ENCODE measurements at places on chromosomes 12 and 14. TPM values are rescaled to one million over a fixed set of nuclear protein-coding genes. Genes with fewer than 3 reads are reported as not detected.

GRCh38 chr14:33564774-33565630 lies 385.9 kb downstream of the EGLN3 start:
- DNase-seq: no peak

GRCh38 chr14:75487155-75487671 lies 35.1 kb upstream of the BATF start:
- peak; percentile 25 for DNase-seq

Gene SYCP3
- 0.50 TPM for total RNA-seq

- DNase-seq: peak; percentile 39
Measured at GRCh38 chr12:57093415-57094207, 4.7 kb downstream of the NAB2 start.

Gene HCAR2
- 0.16 TPM for total RNA-seq

DNA sequence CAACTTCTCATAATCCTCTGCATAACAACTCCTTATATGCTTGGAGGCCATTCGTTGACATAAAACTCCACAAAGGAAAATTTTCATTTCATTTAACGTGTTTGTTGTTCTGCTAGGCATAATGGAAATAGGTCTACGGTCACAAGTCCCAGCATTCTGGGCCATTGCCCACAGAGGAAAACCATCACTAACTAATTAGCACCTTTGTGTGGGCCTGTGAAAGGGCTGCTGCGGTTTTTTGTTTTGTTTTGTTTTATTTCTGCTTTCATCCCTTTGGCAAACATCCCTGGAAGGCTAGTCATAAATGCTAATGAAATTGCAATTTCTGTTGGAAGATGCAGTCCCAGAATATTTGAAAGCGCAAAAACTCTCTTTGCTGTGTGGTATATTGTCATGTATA lies 180.3 kb downstream of the RMST start:
- DNase-seq: no peak

- DNase-seq: no peak
Measured at GRCh38 chr12:14885718-14886221, at the start of gene MGP. Gene MGP (minus strand): TSS chr12:14885854. CDS start chr12:14885791, 63 bp downstream.

Gene DENND5B
- 1.2 TPM for total RNA-seq

DNA sequence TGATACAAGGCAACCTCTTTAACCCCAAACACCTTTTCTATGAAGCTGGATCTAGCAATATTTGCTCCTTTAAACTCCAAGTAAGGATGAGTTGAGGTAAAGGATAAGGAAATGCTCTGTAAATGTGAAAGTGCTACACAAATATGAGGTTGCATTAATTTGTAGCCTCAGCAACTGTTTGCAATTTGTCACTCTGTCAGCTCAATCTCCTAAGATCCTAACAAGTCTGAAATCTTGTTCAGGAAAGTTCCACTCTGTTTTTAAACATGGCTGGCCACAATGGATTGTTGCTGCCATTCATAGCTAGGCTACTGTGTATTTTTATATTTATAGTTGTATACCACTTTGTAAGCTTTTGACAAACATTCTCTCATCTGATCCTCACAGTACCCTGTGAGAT lies 51.3 kb downstream of the SCN8A start:
- DNase-seq: no peak

GRCh38 chr12:43099691-43100163 lies 452.3 kb downstream of the ADAMTS20 start:
- DNase-seq: no peak
